CD4-positive, alpha-beta T cell treated with Interferon gamma for 1 hour (primary cell): ENCODE measurements at places on chromosomes 3 and 15.

DNA sequence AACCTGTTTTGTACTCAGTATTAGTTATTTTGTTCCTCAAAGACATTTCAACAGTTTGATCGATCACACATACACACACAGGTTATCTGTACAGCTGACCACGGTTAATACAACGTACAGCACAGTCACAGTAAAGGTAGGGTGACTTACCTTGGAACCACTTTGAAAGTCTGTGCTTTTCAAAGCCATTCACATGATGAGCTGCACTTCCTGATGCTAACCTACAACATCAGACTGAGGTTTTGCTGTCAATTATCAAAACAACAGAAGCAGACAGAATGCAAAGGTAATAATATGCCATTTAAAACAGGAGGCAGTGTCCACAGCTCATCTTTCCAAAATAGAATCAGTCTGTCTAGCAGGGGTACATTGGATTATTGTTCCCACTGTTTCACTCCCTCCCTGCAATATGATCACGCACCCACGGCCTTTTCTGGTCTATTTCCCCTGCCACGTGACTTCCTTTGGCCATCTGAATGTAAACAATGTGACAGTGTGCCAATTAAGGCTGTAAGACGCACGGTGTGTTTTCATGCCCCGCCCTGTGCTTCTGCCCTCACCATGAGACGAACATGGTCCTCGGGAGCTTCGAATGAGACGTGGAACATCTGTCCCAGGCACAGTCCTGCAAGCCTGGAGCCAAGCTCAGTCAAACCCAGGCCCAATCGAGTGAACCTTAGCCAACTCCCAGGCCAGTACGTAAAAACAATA, 102.4 kb downstream of the FMN1 start:
- DNase-seq: no peak

DNA sequence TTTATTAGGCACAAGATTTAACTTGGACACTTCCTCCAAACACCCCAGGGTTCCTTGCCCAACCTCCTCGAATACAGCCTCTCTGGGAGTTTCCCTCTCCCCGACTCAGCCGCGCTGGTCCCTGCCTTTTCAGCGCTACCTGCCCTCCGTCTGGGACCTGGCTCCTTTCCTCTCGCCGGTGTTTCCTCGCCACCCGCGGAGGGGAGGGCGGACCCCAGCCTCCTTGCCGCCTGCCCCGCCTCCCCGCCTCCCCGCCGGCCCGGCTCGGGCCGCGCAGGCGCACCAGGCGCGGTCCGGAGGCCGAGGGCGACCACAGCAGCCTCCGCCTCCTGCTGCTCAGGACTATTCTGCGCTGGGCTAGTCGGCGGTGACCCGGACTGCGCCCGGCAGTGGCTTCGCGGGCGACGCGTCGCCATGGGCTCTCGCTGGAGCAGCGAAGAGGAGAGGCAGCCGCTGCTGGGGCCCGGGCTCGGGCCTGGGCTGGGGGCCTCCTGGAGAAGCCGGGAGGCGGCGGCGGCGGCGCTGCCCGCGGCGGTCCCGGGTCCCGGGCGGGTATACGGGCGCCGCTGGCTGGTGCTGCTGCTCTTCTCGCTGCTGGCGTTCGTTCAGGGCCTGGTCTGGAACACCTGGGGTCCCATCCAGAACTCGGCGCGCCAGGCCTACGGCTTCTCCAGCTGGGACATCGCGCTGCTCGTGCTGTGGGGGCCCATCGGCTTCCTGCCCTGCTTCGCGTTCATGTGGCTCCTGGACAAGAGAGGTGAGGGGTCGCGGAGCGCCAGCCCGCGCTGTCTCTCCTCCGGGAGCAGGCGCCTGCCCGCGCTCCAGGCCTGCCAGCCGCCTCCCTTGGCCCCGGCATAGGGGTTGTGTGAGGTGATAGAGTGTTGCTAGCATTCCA, at the start of gene SLC49A4:
SLC49A4 (plus strand) TSS at position 291 of the 895 bp plus-strand sequence; CDS start at position 415, 124 bp downstream.
- peak; percentile 85 for DNase-seq

GRCh38 chr3:194661946-194662345, 10.0 kb downstream of the LSG1 start:
- no peak for DNase-seq

DNA sequence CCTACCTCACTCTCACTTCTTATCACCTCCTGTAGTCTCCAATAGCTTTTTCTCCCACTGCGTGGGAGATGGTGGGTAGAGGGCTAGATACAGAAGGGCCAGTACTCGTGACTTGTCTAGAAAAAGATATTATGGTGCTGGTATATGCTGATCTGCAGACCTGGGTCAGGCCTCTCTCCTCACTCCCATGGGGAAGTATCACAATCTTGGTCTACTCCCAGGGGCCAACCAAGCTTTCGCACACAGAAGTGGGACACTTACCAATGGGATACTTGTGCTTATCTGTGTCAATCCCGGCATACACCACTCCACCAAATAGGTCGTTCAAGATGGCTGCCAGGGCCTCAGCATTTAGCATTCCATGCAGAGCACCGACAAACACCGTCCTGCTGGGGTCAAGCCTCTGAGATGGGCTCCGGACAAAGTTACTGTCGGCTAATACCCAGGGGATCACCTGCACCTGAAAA, 9.0 kb upstream of the RPS17 start:
- DNase-seq: no peak

DNA sequence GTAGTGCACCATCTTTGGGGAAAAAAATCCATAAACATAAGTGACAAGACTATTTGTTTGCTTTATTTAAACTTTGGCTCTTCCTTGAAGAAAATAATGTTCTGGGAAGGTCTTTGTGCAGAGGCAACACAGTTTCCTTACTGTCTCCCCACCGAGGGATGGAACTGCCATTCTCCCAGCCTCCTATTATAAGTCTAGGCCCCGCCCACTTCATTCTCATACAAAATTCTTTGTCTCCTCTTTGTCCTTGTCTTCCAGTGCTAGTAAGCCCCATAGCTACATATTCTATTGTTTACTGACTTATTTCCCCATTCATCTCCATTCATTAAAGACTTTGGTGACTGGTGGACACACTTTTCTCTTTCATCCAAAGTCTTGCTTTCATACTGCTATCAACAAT, 316.5 kb upstream of the ROBO2 start:
- DNase-seq: no peak

GRCh38 chr3:73542136-73542535, 82.6 kb downstream of the PDZRN3 start:
- no peak for DNase-seq

- DNase-seq: no peak
Observed at GRCh38 chr15:39177561-39177960, 403.3 kb upstream of the THBS1 start.

- DNase-seq: no peak
Observed at GRCh38 chr3:172536505-172536904, 13.3 kb upstream of the TNFSF10 start.

GRCh38 chr15:100861511-100861991, 18.1 kb upstream of the ALDH1A3 start:
- DNase-seq: no peak

GRCh38 chr3:53038679-53039375, 7.0 kb downstream of the SFMBT1 start:
- DNase-seq: no peak

- DNase-seq: no peak
Observed at GRCh38 chr15:86076468-86076867, 3.2 kb upstream of the AGBL1 start.

DNA sequence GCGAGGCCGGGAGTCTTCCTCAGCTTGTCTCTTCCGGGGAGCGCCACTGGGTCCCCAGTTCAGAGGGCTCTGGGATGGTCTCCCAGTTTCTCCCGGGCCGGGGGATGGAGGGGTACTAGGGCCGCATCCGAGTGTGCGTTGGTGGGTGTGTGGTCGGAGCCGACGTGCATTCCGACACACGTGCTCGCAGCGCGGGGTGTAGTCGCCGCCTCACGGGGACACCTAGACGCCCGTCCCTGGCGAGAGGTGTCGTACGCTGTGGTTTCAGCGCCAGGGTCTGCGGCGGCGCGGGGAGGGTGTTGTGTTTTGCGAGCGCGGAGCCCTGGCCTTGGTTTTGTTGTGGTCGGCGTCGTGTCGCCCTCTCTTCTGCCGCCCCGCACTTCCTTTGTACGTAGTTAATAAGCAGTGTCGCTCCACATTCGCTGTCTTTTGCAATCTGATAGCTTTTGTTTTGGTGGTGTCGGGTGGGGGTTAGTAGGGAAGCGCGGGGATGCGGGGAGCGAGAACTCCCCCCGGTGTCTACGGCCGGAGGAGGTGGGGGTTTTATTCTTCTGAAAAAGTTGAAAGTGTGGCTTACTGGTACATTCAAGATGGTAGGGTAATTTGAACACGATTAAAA, 2.2 kb downstream of the IGF1R start:
- peak; percentile 68 for DNase-seq
